ENCODE measurements at places on chromosomes 12 and 14. TPM values are rescaled to one million over a fixed set of nuclear protein-coding genes. Genes with fewer than 3 reads are reported as not detected.

DNA sequence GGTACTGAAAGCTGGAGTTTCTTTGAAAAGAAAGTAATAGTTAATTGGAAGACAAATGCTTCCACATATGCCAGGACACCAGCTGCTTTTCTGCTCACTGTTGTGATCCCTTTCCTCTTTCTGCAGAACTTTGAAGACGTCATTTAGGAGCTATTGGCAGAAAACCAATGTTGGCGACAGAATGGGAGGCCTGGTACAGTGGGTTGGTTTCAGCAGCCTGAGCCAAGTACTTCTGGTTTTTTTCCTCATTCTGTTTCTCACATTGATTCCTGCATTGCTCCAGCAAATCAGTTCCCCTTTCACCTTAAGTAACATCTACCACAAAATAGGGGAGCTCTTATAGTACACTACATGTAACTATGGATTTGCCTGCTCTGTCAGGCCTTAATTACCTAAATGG, 96.9 kb downstream of the FIGNL2 start:
- no peaks in the 10 kb centered on the region for H3K27me3 ChIP-seq
- no peak overlapping the region for H3K4me3 ChIP-seq
- H3K27ac ChIP-seq: no peak overlapping the region
- no peaks in the 10 kb centered on the region for H3K36me3 ChIP-seq
- DNase-seq: no peak

DNA sequence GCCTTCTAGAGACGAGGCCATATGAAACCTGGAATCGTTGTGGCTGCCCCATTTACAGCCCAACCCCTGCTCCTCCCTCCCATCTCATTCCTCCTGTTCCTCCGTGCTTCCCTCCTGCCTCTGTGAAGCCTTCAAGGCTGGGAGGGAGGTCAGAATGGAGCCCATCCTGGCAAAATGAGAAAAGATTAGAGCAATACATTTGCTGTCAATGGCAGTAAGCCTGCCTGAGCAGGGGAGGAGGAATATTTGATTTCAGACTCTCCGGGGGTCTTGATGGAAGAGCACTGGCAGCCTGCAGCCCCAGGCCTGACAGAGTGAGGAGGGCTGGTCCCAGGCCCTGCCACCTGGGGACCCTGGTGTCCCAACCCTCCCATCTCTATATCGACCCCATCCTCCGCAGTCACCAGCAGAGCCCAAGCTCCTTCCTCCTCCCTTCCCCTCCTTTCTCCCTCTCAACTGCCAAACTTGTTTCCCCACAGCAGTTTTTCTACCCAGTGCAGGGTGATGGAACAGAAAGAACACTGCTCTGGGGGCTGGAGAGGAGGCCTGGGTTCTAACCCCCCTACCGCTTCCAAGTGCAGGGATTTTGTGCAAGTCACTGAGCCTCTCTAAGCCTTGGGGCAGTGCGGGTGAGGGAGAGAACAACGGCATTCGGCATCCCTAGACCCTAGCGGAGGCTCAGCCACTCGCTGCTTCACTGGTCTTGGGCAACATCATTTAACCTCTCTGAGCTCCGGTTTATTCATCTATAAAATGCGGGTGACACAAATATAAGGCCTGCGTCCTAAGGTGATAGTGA, 16.0 kb upstream of the RACGAP1 start:
- H3K36me3 ChIP-seq: no peaks in the 10 kb centered on the region
- H3K4me1 ChIP-seq: no peaks in the 10 kb centered on the region
- DNase-seq: no peak
- no peak overlapping the region for H3K4me3 ChIP-seq

GRCh38 chr14:103367995-103368394, 17.2 kb upstream of the MARK3 start:
- no peaks in the 10 kb centered on the region for H3K36me3 ChIP-seq
- H3K4me3 ChIP-seq: no peak overlapping the region
- H3K4me1 ChIP-seq: no peaks in the 10 kb centered on the region
- H3K27ac ChIP-seq: no peak overlapping the region

- no peak overlapping the region for H3K4me3 ChIP-seq
- no peak for DNase-seq
- H3K4me1 ChIP-seq: no peaks in the 10 kb centered on the region
- H3K27ac ChIP-seq: no peak overlapping the region
These were observed 90.3 kb downstream of the LMO3 start for GRCh38 chr12:16515666-16516065.

GRCh38 chr12:57985685-57986084, 44.3 kb downstream of the ATP23 start:
- DNase-seq: no peak
- no peak overlapping the region for H3K27ac ChIP-seq
- no peak overlapping the region for H3K4me3 ChIP-seq
- no peaks in the 10 kb centered on the region for H3K4me1 ChIP-seq

The SLC25A3 gene
- polyA plus RNA-seq: 267 TPM

The KRT6C gene
- not detected for polyA plus RNA-seq

The SDR9C7 gene
- polyA plus RNA-seq: not detected

Measured in naive thymus-derived CD4-positive, alpha-beta T cell (primary cell).